Heart left ventricle (tissue), 16 donors: ENCODE measurements at places on chromosomes 12 and 14. TPM values are rescaled to one million over a fixed set of nuclear protein-coding genes. Genes with fewer than 3 reads are reported as not detected.

- DNase-seq: no peak
Measured at GRCh38 chr12:91273560-91273959, 90.9 kb upstream of the DCN start.

- no peak for DNase-seq
Measured at GRCh38 chr12:59432057-59432456, 163.8 kb upstream of the SLC16A7 start.

- peak; percentile 82 for DNase-seq
Measured at GRCh38 chr12:6171409-6172015, 28.7 kb upstream of the CD9 start.

TCL1B gene
- polyA plus RNA-seq: not detected

NINJ2 gene
- 15.0 TPM for polyA plus RNA-seq
